Activated CD4-positive, alpha-beta T cell treated with anti-CD3 and anti-CD28 coated beads, Interleukin-2, amount 10 ng/mL, durations not matched to agents 7 days and 5 days (primary cell): ENCODE measurements at places on chromosomes 7 and 10. TPM values are rescaled to one million over a fixed set of nuclear protein-coding genes. Genes with fewer than 3 reads are reported as not detected.

DNA sequence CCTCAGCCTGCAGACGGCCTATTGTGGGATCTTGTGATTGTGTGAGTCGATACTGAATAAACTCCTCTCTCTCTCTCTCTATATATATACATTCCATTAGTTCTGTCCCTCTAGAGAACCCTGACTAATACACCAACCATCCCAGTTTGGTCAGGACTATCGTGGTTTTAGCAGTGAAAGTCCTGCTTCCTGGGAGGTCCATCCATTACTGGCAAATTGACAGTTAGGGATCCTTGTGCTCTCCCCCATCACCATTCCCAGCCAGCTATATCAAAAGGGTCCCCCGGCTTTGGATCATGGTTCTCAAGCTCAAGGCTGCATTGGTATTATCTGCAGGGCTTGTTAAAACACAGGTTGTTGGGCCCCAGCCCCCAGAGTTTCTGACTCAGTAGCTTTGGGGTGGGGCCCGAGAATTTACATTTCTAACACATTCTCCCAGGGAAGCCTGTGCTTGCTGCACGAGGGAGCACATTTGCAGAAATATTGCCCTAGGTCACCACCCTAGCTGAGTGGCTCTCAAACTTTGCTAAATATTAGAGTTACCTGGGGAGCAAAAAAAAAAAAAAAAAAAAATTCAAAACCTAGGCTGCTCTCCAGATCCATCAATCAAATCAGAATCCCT lies 899.1 kb upstream of the AUTS2 start:
- no peak overlapping the region for H3K27ac ChIP-seq
- no peaks in the 10 kb centered on the region for H3K27me3 ChIP-seq
- no peak overlapping the region for H3K4me3 ChIP-seq

DNA sequence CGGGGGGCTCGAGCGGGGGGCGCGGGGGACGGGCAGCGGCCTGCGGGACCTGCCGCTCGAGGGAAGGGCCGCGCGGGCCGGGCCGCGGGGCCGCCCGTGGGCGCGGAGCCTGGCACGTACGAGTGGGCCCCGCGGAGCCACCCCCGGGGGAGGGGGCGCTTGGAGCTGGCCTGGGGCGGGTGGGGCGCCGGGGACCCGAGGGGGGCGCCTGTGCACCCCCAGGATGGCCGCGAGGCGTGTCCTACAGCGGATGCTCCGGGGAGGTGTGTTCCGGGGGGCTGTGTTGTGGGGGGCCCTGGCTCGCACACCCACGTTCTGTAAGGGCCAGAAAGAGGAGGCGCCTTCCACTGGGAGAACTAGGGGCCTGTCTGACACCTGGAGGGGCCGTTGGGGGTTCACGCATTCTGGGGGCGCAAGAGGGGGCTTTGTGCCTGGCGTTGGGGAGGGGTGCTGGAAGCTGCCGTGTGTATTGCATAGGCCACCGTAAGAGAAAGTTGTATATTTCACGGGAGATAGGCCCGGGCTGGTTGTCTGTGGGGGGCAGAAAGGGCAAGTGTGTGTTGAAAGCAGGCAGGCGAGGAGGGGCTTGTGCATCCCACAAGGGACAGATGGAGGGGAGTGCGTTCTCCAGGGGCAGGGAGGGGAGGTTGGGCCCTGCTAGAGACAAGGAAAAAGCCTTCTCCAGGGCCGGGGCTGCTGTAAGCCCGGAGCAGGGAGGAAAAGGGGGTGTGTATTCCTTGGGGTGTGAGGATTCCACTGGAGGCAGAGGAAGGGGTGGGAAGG lies 663 bp downstream of the VPS37D start:
- H3K27ac ChIP-seq = peak overlapping the region; percentile 42
- no peaks in the 10 kb centered on the region for H3K36me3 ChIP-seq
- no peak for DNase-seq
- H3K4me3 ChIP-seq = peak overlapping the region; percentile 59

DNA sequence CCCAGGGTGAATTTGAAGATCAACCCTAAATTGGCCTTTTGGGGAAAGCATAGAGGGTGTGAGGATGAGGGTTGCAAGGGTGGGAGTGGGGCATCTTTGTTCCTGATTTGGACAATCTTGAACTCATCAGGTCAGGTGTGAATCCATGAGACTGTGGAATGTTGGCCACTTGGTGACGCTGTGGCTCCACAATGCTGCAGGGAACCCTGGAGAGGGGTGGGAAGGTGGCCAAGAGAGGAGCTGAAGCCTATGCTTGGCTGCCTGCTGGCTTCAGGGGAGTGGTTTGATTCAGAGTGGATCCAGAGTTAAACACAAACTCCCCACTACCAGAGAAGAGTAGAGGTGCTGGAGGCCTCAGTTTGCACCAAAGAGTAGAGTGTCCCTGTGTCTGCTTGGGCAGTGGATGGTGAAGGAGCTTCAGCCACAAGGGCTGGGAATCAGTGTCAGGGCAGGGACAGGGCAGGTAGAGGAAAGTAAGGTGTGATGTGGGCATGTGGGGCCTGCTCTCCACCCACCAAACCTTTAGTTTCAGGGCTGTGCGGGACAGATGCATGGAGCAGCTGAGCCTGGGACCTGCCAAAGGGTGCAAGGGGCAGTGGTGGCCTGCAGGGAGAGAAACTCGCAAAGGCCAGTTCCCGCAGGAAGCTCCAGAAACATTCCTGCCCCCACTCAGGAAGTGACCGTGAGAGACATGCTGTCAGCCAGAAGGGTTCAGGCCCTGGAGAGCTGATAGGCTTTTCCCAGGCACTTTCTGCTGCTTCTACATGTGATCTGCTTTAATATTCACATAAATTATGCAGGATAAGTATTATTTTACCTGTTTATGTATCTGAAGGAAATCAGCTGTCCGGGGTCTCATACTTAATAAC lies 81.0 kb upstream of the PRSS58 start:
- H3K36me3 ChIP-seq = no peaks in the 10 kb centered on the region
- H3K27ac ChIP-seq = no peak overlapping the region
- DNase-seq = no peak
- H3K4me3 ChIP-seq = no peak overlapping the region
- H3K4me1 ChIP-seq = peaks cover 1% of the 10 kb centered on the region
- H3K27me3 ChIP-seq = peaks cover 17% of the 10 kb centered on the region

DNA sequence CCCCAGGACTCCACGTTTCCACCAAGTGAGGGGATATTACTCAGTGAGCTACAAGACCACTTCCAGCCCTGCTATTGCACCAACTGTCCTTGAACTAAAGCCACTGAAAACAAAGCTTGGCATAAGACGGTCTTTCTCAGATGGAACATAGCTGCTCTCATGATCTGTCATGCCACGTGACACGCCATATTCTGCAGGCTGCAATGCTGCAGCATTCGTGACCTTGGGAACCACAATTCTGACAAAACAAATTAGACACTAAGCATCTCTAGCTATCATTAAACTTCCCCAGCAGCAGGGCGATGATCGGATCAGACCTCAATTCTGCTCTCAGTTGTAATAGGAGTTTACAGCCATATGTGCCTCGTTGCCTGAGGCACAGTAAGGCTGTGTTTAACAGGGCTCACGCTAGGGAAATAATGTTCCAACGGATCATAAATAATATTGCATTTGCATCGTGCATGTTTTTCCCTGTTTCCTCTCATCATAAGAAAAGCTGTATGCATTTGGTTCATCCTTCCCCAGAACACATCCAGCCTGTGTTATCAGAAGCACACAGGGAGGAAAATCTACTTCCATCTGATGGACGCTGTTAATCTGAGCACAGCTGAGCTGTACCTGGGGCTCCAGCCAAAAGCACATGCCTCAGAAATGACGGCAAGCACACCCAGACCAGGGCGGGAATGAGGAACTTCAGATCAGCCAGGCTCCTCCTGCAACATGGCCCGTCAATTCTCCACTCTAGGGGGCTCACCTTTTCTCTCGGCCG lies 38.6 kb upstream of the CNPY1 start:
- no peak overlapping the region for H3K4me3 ChIP-seq
- no peaks in the 10 kb centered on the region for H3K36me3 ChIP-seq
- H3K4me1 ChIP-seq = no peaks in the 10 kb centered on the region
- no peak overlapping the region for H3K27ac ChIP-seq
- no peak for DNase-seq

The CUBN gene
- 2.4 TPM for total RNA-seq

- no peaks in the 10 kb centered on the region for H3K27me3 ChIP-seq
- peaks cover 25% of the 10 kb centered on the region for H3K4me1 ChIP-seq
- no peak overlapping the region for H3K4me3 ChIP-seq
- no peak overlapping the region for H3K27ac ChIP-seq
- DNase-seq = no peak
- H3K36me3 ChIP-seq = peaks cover 24% of the 10 kb centered on the region
These were observed 9.5 kb downstream of the CISD1 start for GRCh38 chr10:58278274-58278961.

GRCh38 chr10:89706011-89706410 lies 4.6 kb downstream of the KIF20B start:
- H3K36me3 ChIP-seq = peaks cover 40% of the 10 kb centered on the region
- peaks cover 56% of the 10 kb centered on the region for H3K4me1 ChIP-seq
- peak overlapping the region; percentile 28 for H3K27ac ChIP-seq
- no peak overlapping the region for H3K4me3 ChIP-seq

GRCh38 chr7:157010588-157011332 lies at the start of gene MNX1:
MNX1 (minus strand) TSS chr7:157010663; CDS start chr7:157010350, 313 bp downstream.
- H3K4me3 ChIP-seq = peak within 1 kb of the TSS; percentile 36
- H3K27me3 ChIP-seq = peaks cover 79% of the 10 kb centered on the region
- peak; percentile 41 for DNase-seq

The DIP2C gene
- total RNA-seq = 2.0 TPM

GRCh38 chr7:131068604-131069021 lies 259.1 kb upstream of the MKLN1 start:
- H3K36me3 ChIP-seq = peaks cover 4% of the 10 kb centered on the region
- H3K4me1 ChIP-seq = peaks cover 45% of the 10 kb centered on the region
- no peak overlapping the region for H3K4me3 ChIP-seq
- H3K27me3 ChIP-seq = no peaks in the 10 kb centered on the region

DNA sequence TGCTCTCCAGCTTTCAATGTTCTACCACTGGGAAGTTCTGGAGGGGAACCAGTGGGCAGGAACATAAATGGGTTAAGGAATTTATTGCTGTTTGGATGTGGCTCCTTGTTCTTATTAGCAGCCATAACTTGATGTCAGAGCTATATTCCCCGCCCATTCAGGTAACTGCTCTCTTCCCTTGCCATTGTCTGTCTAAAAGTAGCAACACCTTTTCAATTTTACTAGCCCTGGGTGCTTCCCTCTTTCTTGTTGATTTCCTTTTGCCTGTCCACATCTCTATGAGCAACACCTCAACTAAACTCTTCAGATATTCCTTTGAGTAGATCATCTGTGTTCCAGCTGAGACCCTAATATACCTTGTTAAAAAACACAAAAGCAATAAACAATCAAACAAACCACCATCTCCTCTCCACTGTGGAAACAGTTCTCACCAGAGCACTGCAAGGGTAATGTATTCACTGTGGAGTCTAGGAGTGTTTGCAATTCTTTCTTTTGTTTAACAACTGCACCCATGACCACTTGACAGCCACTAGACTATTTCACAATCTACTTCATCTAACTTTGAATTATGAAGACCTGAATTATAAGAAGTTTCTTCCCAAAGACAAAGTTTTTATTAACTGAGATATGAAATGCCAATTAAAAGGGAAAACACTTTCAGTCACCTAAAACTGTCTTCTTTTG lies 436.7 kb downstream of the IPMK start:
- H3K36me3 ChIP-seq = no peaks in the 10 kb centered on the region
- DNase-seq = no peak
- H3K27me3 ChIP-seq = no peaks in the 10 kb centered on the region

DNA sequence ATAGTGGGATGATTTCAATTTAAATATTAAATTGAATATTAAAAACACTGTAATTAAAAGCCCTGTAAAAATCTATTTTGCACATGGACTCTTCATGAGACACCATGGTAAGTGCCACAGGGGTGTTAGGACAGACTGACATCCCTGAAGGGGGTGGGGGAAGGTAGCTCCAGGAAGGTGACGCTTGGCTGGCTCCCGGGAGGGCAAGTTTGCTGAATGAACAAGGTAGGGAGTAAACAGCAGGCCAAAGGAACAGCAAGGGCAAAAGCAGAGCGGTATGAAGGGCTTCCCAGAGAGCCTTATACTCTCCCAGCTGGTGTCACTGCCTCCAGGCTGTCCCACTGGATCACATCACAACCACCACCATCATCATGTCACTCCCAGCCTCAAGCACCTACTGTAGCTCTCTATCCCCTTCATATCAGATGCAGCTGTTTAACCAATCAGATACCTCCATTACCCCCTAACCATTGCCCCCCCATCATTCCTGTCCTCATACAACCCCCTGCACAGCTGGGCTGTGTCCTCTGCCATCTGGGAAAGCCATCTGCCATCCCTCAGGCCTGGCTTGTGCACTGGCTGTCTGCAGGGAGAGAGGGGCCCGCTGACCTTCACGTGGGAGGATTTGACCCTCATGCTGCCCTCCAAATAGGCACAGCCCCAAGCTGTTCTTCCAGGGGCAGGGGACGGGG lies 19.5 kb downstream of the HSPA12A start:
- H3K4me3 ChIP-seq = no peak overlapping the region
- H3K27ac ChIP-seq = peak overlapping the region; percentile 58
- no peaks in the 10 kb centered on the region for H3K36me3 ChIP-seq
- no peak for DNase-seq
- peaks cover 33% of the 10 kb centered on the region for H3K4me1 ChIP-seq
- peaks cover 78% of the 10 kb centered on the region for H3K27me3 ChIP-seq

GRCh38 chr7:123580406-123581161 lies 21.0 kb upstream of the ASB15 start:
- H3K4me3 ChIP-seq = no peak overlapping the region
- peak; percentile 24 for DNase-seq
- no peak overlapping the region for H3K27ac ChIP-seq
- H3K4me1 ChIP-seq = no peaks in the 10 kb centered on the region
- peaks cover 27% of the 10 kb centered on the region for H3K27me3 ChIP-seq
